ENCODE measurements at places on chromosomes 16 and 17.

- no peak for DNase-seq
Observed at GRCh38 chr16:25788637-25789036, 96.9 kb downstream of the HS3ST4 start.

DNA sequence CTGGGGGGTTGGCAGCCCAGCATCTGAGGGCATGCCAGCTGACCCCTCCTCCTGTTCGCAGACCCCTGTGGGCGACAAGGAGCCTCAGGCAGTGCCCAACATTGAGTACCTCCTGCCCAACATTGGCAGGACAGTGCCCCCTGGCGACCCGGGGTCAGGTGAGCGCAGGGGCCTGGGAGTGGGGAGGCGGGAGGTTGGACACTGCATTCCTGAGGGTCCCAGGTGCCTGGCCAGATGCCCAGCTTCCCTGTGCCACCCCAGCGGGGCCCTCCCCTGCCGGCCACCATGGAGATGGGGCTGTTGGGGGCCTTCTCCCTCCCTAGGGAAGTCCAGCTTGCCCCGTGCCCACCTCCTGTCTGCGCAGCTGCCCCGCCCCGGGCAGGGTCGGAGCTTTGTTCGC, 70.1 kb downstream of the ARHGAP23 start:
- no peak for DNase-seq

GRCh38 chr16:51055434-51055833, 95.6 kb downstream of the SALL1 start:
- DNase-seq = no peak

- no peak for DNase-seq
Observed at GRCh38 chr17:4362141-4362540, 4.3 kb downstream of the UBE2G1 start.

DNA sequence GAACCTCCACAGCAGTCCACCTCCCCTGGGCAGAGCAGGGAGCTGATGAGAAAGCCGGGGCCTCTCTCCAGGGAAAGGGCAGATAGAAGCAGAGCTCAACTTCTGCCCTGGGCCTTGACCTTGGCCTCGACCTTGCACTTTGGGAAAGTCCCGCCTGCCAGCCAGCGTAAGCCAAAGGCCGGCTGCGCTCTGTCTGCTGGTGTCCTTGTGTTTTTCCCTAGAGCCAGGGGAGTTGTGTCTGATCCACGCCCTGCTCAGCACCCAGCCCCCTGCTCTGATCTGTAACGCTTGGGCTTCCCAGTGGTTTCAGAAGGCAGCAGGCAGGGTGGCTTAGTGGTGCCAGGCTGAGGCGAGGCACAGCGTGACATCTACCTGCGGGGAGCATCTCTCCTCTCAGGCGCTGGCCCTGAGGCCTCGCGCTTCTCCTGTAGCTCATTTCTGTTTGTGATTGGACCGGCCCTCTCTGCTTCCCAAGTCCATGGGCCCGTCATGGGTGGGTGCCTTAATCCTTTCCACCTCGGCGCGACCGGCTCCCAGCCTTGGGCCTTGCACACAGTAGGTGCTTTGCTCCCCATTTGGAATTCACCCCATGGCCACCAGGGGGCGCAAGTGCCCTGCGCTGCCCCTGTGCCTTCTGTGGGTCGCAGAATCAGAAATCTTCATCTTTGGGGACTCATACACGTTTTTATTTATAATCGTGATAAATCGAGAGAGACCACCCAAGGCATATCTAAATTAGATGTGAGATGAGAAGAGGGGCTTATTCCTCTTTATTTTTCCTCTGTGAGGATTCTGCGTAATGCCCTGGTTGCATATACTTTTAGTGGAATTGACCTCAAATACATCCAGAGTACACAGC, 24.2 kb downstream of the SGSH start:
- no peak for DNase-seq

DNA sequence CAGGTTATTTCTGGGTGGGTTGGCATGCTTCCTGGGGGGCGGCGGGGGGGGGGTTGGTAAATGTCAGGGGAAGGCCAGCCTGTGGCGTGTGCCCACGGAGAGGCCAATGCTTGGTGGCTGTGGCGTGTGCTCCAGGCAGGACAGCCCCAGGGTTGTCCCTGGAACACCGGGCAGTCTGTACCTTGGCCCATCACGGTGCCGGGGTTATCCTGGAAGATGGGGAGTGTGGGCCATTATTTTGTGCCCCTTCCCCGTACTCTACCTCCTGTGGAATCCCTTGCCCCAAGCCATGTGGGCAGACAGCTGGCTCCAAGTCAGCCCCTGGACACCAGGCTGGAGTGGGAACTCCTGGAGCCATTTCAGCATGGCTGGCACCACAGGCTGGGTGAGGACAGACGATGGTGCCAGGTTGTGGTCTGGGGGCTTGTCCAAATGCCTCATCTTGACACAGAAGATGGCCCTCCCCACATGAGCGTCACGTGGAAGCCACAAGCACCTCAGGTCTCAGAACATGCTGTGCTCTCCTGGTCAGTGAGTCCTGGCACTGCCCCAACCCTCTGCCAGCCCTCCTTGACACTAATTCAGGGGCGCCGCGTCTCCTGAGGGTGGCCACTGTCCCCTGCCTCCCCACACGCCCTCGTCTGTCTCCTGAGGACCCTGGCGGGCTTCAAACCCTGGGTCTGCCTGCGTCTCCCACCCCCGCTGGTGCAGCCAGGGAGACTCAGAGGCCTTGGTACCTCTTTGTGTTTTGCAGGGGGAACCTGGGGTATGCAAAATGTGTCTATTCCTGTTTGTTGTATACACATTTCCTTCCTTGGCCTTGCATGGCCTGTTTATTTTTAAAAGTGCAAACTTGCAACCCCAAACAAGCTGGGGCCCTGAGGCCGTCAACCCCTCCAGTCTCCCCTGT, 4.3 kb downstream of the SLC16A3 start:
- DNase-seq = no peak

DNA sequence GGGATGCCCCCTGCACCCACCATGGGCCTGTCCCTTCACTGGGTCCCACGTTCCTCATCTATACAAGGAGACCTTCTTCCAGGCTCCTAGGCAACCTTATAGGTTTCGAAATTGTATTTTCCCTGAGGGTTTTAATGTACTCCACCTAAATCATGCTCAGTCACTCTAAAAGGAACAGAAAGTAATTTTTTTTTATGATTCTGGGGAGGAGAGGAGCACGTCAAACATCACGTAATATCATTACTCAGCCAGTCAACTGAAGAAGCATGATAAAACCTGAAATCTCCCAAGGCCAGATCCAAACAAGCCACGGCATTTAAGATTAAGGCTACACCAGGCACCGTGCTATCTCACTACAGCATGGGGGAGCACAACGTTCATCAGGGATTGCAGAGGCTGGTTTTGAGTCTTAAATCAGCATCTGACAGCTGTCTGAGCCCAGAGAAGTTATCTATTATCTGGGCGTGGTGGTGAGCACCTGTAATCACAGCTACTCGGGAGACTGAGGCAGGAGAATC, 3.9 kb upstream of the TMEM114 start:
- DNase-seq = no peak

DNA sequence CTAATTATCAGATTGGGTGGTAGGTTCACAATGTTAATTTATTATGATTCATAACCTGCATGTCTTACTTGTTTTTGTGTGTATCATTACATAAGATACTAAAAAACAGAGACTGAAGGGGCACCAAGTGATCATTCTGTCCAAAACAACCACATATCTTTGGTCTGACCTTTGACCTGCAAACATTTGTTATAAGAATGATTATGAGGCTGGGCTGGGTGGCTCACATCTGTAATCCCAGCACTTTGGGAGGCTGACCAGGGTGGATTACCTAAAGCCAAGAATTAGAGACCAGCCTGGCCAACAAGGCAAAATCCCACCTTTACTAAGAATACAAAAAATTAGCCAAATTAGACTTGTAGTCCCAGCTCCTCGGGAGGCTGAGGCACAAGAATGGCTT, 116.4 kb downstream of the SPAG9 start:
- DNase-seq = no peak

- no peak for DNase-seq
Observed at GRCh38 chr17:80099291-80100034, 1.9 kb upstream of the GAA start.

- peak; percentile 34 for DNase-seq
Observed at GRCh38 chr16:10552998-10553491, 27.4 kb downstream of the EMP2 start.

GRCh38 chr17:71900621-71901229, 220.1 kb upstream of the SOX9 start:
- DNase-seq = no peak

DNA sequence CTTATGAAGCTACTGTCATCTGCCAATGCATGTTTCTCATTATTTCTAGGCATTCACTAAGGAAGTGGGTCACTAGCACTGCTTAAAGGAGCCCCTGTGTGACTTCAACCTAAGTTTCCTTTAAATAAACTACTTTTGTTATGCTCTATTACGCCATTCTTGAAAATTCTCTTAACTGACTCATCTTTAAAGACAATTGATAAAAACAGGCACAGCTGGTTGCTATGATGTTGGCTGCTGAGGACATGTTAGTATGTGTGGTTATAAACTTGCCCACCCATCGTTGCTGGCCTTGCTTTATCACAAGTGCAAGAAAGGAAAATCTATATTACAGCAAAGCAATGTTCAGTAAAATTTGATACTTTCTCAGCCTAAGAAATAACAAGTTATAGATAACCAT, 75.8 kb upstream of the CNTNAP4 start:
- DNase-seq = no peak

DNA sequence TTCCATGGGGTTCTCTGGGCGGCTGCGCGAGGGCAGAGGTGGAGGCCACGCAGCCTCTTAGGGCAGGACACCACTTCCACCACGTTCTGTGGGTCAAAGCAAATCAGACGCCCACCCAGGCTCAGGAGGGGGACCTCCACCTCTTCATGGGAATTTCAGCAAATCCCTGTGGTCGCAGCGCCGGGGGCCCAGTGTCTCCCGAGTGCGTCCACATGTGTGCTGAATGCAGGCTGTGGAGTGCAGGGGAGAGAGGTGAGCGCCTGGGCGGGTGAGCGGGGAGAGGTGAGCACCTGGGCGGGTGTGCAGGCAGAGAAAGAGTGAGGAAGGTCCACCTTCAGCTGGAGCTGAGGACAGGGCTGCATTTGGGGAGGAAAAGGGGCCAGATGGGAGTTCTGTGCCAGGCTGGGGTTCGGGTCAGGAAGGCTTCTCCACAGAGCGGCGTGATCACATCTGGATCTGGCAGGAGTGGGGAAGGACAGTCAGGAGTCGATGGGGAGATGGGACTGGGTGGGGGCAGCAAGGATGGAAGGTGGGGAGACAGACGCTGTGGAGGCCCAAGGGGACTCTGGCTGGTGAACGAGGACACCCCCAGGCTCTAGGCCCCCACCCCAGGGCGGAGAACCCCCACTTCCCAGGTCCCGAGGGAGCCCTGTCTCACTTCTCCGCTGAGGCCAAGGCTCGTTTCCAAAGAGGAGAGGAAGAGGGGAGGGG, 36.8 kb upstream of the CBFA2T3 start:
- no peak for DNase-seq
